ENCODE measurements at places on chromosomes 6 and 20.

GRCh38 chr6:144234399-144234798 lies 50.7 kb upstream of the UTRN start:
- DNase-seq = peak; percentile 45

DNA sequence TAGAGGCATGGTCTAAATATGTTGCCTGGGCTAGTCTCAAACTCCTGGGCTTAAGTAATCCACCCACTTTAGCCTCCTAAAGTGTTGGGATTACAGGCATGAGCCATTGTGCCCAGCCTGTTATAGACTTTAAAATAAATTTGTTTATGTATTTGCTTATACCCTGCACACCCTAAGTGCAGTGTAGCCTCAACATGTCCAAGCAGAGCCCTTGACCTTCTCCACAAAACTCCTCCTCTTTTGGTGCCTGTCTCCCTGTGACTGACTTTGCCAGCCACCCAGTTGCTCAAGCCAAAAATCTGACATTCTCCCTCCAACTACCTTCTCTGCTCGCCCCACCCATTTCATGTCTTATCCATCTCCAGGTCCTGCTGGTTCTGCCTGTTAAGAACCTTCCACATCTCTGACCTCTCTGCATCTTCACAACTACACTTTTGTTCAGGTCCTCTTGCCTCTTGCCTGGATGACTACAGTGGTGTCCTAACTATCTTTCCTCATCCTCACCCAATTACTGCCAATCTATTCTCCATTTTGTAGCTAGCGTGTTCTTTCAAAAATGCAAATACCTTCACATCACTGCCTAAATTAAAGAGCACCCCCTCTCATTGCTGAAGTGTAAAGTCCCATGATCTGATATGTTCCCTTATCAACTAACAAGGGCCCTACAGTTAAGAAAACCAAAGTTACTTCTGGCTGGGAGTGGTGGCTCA lies 11.2 kb upstream of the KIFC1 start:
- no peak for DNase-seq

- no peak for DNase-seq
These were observed 98.1 kb upstream of the PTPN1 start for GRCh38 chr20:50412069-50412468.

GRCh38 chr20:52025938-52026337 lies 165.6 kb downstream of the ZFP64 start:
- DNase-seq = no peak

GRCh38 chr20:8424010-8424409 lies 291.9 kb downstream of the PLCB1 start:
- no peak for DNase-seq

Data from iPS DF 19.7 (cell line).